NCI-H187 (cell line): ENCODE measurements at places on chromosomes 3 and 15.

DNA sequence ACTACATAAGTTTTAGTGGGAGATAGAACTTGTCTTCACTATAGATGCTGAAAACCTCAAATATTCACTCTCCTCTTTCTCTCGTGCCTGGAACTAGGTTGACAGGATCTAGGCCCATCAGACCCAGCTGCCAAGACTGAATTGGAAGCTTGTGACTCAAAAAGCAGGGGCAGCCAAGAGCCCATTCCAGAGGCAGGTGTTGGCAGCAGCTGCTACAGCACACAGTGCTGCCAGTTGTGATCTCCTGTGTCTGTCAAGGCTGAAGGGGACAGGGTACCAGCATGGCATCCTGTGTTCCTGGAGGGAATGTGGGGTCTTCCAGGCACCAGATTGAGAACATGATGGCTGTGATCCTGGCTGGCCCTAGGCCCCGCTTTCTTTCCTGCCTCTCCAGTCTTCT is 92.5 kb upstream of the MB21D2 start:
- no peak for DNase-seq

GRCh38 chr3:27085829-27086730 is 283.1 kb downstream of the NEK10 start:
- DNase-seq = no peak

GRCh38 chr15:58249646-58250312 is 111.6 kb downstream of the AQP9 start:
- DNase-seq = no peak

DNA sequence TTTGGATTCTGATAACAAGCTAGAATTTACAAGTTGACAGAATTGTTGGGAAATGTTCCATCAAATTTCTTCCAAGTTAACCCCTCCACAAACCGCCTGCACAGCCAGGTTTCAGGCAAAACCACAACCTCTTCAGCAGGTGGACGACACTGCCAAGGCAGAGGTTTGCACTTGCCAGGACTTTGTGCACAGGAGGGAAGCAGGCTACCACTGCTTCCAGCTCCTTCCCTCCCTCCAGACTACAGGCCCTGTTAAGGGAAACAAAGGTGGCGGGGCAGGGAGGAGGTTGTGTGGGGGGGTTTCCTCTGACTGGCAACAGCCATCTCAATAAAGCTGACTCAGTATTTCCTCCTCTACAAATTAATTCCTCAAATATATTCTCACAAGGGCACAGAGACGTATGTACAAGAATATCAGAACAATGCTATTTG is 42.2 kb downstream of the TBC1D2B start:
- no peak for DNase-seq

- no peak for DNase-seq
Measured at GRCh38 chr3:98759629-98760028, 3.5 kb upstream of the ST3GAL6 start.
